Thoracic aorta (tissue), 2 donors: ENCODE measurements at places on chromosomes 1 and 21.

DNA sequence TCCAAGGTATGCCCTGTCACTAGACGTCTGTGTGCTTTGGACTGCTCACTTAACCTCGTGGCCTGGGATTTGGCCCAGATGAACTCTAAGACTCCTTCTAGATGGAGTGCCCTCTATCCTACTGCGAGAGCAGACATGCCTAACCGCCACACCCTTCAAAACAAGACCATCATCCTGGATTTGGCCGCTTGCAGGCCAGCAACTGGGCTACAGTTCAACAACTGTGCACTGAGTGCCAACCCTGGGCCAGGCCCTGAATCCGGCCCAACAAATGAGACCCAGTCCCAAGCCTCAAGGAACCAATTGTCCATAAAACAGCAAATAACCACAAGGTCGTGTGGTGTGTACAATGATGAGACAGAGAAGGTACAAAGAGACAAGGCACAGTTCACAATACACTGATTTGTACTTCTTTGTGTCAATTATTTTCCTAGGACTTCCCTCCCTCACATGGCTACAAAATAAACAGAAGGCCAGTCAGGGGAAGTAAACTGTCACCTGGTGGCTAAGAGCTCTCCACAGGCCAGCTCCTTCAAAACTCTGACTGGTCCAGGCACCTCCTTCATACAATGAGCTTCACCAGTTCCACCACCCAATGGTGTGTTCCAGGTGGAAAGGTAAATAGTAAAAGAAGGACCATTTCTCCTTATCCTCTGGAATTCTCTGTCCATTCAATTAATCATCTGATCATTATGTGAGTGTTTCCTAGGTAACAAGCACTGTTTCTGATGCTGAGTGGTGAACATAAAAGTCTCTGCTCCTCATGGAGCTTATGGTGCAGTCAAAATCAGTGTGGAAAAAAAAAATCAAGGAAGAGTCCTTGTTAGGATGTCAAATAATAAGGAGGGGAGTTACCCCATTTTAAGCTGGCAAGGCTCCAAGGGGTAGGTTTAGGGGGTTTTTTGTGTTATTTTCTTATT, 60.4 kb downstream of the CAPZB start:
- DNase-seq: no peak

DNA sequence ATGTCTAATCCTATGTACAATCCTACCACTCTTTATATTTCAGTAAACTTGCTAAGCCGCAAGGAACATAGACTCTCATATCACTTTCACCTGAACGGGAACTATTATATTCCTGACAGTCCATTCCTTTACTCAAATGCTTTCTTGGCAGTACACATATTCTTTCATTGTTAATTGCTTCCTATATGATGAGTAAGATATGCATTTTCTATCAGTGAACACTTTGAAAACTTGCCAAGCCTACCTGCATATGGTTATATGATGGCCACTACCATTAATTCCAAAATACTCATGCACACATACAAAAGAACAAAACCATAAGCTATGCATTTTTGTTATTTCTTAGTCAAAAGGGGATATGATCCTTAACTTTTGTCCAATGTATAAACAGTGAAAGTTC, 341.5 kb downstream of the VAV3 start:
- no peak for DNase-seq

- DNase-seq: no peak
Observed at GRCh38 chr1:52057255-52057654, 1.2 kb downstream of the BTF3L4 start.

- DNase-seq: no peak
Observed at GRCh38 chr1:27559466-27560030, 44.4 kb downstream of the AHDC1 start.

- no peak for DNase-seq
Observed at GRCh38 chr1:235045921-235046601, 82.6 kb downstream of the TOMM20 start.

- DNase-seq: no peak
Observed at GRCh38 chr1:30190511-30191153, 532.8 kb downstream of the MATN1 start.

- DNase-seq: no peak
Observed at GRCh38 chr1:230971771-230972170, 6.9 kb downstream of the TTC13 start.

DNA sequence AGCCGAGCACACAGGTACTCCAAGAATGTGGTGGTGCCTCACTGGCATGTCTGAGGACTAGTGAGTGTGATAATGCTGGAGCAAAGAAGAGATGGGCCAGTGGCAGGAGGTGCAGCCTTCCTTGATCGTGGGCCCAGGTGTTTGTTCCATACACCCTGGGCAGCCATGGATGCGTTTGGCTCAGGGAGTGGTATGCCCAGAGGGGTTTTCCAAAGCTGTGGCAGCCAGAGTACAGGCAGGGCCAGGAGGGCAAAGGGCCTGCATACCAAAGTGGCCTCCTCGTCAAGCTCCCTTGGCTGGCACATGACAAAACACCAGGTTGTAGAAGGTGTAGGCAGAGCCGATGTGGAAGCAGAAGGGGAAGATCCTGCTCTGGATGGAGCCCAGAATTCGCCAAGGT, 19.0 kb downstream of the PARS2 start:
- no peak for DNase-seq
